ENCODE measurements at places on chromosomes 1 and 21.

DNA sequence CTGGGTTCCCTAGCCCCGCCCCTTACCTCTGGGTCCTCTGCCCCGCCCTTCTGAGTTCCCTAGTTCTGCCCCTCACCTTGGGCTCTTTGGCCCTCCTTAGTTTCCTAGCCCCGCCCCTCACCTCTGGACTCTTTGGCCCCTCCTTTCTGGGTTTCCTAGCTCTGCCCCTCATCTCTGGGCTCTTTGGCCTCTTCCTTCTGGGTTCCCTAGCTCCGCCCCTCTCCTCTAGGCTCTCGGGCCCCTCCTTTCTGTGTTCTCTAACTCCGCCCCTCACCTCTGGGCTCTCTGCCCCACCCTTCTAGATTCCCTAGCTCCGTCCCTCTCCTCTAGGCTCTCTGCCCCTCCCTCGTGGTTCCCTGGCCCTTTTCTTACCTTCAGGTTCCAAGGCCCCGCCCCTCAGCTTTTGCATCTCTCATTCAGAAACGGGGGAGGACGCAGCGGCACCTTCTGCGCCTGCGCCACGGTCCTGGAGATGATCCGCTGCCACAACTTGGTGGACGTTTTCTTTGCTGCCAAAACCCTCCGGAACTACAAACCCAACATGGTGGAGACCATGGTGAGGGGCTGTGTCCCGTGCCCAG is 88.5 kb downstream of the PTPRU start:
- DNase-seq: no peak

DNA sequence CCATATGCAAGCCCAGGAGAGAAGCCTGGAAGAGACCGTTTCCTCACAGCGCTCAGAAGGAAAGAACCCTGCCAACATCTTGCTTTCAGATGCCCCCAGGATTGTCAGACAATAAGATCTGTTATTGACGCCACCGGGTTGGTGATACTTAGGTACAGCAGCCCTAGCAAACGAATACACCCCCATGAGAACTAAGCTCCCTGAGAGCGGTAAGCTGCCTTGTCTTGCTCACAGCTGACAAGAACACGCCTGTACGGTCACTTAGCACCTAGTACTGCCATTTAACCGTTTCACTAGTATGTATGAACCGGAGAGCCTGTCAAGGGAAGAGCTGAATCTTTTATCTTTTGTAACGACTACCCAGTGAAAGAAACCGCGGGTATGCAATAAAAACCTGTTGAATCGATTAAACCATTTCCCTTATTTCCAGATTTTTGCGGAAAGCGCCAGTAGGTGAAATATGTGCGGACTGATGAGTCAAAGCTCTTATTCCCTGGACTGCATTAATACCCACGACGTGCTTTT is 619 bp upstream of the ZBTB8B start:
- no peak for DNase-seq

DNA sequence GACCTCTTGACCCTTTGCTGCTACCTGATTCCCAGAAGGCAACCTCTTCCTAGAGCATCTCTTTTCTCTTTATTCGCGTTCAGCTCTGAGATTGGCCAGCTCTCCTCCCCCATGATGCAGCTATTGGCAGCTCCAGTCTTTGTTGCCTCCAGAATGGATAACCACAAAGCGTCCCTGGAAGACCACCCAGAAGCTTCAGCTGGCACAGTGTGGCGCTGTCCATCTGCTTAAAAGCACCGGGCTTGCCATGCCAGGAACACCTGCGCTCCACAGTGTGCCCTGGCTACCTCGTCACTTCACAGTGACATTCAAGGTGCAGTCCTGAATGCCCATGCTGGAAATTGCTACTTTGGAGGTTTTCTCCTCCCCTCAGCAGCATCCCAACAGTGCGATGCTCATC is 353.9 kb downstream of the LMO4 start:
- DNase-seq: no peak

DNA sequence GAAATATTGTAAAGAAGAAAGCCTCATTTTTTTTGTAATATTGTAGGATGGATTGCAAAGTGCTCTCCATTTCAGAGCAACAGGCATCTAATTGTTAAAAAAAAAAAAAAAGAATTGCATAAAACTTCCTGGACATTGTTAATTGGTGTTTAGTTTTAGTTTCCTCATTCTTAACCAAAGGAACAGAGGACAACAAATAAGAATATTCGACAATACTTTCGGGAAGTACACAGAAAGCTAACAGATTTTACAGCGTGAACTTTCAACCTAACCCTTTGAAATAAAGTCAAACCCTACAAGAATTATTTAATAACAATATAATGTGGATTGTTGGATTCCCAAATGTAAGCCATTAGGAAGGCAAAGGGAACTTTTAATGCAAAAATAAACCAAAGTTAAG is 284.4 kb downstream of the KCNT2 start:
- DNase-seq: no peak

- DNase-seq: no peak
Observed at GRCh38 chr1:168585937-168586336, 9.5 kb downstream of the XCL1 start.

DNA sequence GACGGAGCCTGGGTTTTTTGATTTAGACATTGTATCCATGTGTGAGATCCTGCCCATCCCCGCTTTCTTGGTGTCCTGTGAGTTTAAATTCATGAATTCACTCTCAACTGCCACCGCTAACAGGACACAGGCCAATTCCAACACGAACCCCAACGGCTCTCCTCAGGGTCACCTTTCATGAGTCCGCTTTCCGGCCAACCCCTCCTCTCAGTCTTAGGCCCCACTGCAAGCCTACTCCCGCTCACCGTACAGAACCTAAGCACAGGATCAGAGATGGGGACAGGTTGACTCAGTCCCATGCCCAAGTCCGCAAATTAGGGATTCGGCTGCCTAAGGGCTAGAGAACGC is 238 bp upstream of the SCP2 start:
- no peak for DNase-seq

GRCh38 chr1:92447033-92447681 is 39.6 kb downstream of the GFI1 start:
- no peak for DNase-seq

- DNase-seq: peak; percentile 97
Observed at GRCh38 chr1:238409191-238409850, 518.6 kb upstream of the ZP4 start.

GRCh38 chr1:20411196-20411980 is 74.6 kb downstream of the CAMK2N1 start:
- DNase-seq: peak; percentile 89

DNA sequence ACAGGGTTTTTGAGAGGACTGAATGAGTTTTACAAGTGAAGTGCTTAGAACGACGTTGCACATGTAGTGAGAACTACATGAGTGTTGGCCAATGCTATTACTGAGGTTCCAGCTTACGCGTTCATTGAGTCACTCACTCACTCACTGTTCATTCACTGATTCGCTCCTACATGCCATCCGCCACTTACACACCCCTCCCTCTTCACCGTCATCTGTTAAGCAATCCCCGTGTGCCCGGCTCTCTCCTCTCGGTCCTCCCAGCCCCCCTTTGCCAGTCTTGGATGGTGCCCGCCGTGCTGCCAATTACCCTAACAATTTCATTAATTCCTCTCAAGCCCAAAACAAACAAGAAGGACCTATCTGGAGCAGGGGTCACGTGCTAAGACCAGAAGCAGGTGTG is 27.3 kb upstream of the EPHA2 start:
- peak; percentile 70 for DNase-seq

GRCh38 chr1:86470859-86471258 is 2.1 kb downstream of the CLCA1 start:
- DNase-seq: no peak

- no peak for DNase-seq
Observed at GRCh38 chr1:14482784-14483450, 115.6 kb upstream of the KAZN start.

GRCh38 chr1:113027007-113027406 is 46.0 kb upstream of the LRIG2 start:
- no peak for DNase-seq

DNA sequence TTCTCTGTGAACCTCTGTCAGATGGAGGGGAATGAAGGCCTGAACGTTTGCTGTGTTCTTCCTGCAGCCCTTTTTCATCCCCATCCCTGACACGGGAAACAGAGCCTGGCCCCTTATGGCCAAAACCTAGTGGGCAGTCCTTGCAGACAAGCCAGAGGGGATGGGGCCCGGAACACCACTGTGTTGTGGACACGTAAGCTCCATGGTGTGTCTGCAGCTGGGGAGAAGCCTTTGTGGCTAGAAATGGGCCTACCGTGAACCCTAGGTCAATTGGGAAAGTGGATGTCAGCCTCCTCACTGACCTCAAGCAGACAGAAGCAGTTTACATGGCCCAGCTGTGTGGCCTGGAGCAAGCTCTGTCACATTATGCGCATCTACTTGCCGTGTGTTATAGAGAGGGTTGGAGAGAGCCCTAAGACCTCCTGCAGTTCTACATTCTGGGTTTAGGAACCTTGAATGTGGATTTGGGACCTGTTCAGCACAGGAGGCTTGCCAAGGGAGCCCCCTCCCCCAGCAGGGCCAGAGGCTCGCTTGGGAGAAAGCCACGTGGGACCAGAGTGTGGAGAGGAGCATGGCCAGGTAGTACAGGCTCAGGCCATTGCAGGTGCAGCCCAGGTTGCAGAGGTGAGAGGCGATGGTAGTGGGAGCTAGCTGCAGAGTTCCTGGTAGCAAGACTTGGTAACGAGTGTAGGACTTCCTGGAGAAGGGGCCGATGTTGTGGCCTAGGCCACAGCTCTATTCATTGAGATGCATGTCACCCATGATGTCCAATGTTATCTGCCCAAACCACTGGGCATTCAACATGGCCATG is 20.7 kb downstream of the PARS2 start:
- DNase-seq: no peak

- no peak for DNase-seq
Observed at GRCh38 chr1:10429868-10430215, 391 bp upstream of the CENPS start.
